Endodermal cell (in vitro differentiated cells): ENCODE measurements at places on chromosomes 2 and 18. TPM values are rescaled to one million over a fixed set of nuclear protein-coding genes. Genes with fewer than 3 reads are reported as not detected.

DNA sequence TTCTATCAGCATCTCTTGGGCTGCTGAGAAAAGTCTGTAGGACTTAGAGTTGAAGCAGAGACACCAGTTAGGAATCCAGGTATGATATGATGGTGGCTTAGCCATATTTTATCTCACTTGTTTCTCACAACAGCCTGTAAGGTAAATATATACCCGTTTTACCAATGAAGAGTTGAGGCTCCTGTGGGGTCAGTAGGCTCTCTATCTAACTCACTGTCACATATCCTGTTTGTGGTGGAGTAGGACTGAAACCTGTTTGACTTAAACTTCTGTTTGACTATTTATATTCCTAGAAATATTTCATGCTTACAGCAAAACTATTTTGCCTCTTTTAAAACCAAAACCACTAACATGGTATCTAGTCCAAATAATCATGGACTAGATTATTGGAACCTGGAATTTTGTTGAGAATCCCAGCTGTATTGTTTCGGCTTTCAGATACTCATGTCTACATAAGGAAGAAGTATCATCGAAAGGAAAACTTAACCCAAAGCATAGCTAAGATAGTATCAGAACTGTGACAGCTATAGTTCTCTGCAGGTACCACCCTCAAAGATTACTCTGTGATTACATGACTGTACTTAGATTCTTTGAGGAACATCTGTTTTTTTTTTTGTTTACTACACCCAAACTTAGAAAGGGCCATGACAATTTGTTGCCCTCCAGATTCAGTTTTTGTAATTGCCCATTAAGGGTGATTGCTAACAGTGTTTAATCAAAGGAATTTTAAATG, 216.1 kb upstream of the THUMPD2 start:
- H3K4me1 ChIP-seq, result no peaks in the 10 kb centered on the region
- H3K36me3 ChIP-seq, result no peaks in the 10 kb centered on the region
- DNase-seq, result no peak
- H3K4me3 ChIP-seq, result no peak overlapping the region

DNA sequence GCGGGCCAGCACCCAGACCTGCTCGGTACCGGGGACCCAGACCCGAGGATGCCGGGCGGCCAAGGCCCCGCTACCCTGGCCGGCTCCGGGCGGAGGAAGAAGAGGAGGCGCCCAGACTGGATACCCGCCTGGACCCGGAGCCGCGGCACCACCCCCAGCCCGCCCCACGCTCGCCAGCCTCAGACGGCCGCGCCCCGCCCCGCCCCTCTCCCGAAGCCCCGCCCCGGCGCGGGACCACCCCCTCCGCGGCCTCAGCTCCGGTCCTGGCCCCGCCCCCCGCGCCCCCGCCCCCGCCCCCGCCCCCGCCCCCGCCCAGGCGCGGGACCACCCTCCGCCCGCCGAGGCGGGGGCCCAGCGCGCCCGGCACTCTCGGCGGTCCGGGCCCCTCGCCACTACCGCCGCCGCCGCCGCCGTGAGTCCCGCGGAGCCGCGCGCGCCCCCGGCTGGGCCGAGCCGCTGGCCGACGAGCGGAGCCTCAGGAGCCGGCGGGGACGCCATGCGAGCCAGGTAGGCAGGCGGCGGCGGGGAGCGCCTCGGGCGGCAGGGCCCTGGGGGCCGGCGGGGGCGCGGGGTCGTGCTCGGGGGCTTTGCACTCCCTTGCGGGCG, at the start of gene SH3BP4:
Gene SH3BP4, plus strand, starts transcription at position 354 of the 606 bp plus-strand sequence. CDS start 82,986 bp downstream, outside the sequence.
- H3K4me3 ChIP-seq, result peak within 1 kb of the TSS; percentile 99
- peaks cover 11% of the 10 kb centered on the region for H3K4me1 ChIP-seq
- peak within 1 kb of the TSS; percentile 66 for H3K27ac ChIP-seq
- DNase-seq, result peak; percentile 95
- peaks cover 6% of the 10 kb centered on the region for H3K36me3 ChIP-seq

- H3K4me1 ChIP-seq, result peaks cover 7% of the 10 kb centered on the region
- H3K36me3 ChIP-seq, result no peaks in the 10 kb centered on the region
- no peaks in the 10 kb centered on the region for H3K27me3 ChIP-seq
- no peak overlapping the region for H3K27ac ChIP-seq
- DNase-seq, result no peak
These were observed 641.9 kb downstream of the ZEB2 start for GRCh38 chr2:143877876-143878530.

DNA sequence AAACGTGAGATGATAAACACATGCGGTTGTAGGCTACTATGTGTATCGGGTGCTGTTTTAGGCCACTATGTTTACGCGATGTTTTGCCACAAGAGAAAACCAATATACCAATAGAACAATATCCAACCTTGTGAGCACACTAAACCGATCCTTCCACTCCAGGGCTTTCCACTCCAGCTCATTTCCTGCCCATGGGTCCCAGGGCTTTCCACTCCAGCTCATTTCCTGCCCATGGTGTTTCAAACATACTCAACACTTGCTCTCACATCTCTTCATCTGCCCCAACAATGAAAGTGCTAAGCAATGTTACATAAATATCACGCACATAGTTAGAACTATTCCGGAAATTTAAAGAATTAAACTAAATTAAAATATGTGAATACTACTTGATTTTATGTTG, 80.0 kb downstream of the EPB41L3 start:
- H3K27me3 ChIP-seq, result no peaks in the 10 kb centered on the region
- DNase-seq, result no peak
- H3K27ac ChIP-seq, result no peak overlapping the region

DNA sequence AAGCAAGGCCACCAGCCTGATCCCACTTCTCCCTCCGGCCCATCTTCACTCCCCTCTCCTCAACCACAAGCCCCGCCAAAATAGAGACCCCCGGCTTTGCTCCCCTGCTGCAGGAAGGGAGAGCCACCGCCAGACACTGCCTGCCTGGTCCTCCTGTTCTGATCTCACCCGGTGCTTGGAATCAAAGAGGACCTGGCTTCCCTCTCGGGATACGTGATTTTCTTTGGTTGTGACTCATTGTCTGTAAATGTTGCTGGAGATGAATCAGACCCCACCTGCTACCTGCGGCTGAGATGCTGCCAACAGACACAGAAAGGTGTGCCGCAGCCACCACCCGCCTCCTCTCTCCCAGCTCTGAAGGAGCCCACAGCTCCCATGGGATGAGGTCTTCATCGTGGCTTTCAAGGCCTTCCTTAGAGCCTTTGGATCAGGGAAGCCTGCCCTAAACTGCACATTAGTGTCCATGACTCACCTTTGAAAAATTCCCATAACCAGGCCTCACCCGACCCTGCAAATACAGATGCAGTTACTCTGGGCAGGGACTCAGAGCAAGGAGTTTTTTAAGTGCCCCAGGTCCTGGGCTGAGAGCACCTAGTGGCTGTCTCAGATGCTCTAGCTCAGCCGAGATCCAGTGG, 79.4 kb upstream of the ZNF532 start:
- no peaks in the 10 kb centered on the region for H3K36me3 ChIP-seq
- DNase-seq, result peak; percentile 81
- peaks cover 15% of the 10 kb centered on the region for H3K4me1 ChIP-seq
- H3K27ac ChIP-seq, result peak overlapping the region; percentile 61
- no peak overlapping the region for H3K4me3 ChIP-seq

- H3K27ac ChIP-seq, result no peak overlapping the region
- no peaks in the 10 kb centered on the region for H3K4me1 ChIP-seq
These were observed 12.9 kb downstream of the BCL2L11 start for GRCh38 chr2:111133603-111134002.

- no peak overlapping the region for H3K27ac ChIP-seq
- DNase-seq, result no peak
- no peaks in the 10 kb centered on the region for H3K36me3 ChIP-seq
- peaks cover 6% of the 10 kb centered on the region for H3K4me1 ChIP-seq
- no peaks in the 10 kb centered on the region for H3K27me3 ChIP-seq
- H3K4me3 ChIP-seq, result no peak overlapping the region
These were observed 167.2 kb downstream of the NUP35 start for GRCh38 chr2:183291436-183291835.

GRCh38 chr2:217851191-217852020, 151.4 kb downstream of the TNS1 start:
- no peaks in the 10 kb centered on the region for H3K27me3 ChIP-seq
- no peak overlapping the region for H3K27ac ChIP-seq
- DNase-seq, result no peak
- H3K36me3 ChIP-seq, result no peaks in the 10 kb centered on the region

- no peaks in the 10 kb centered on the region for H3K36me3 ChIP-seq
- H3K4me1 ChIP-seq, result no peaks in the 10 kb centered on the region
- H3K27me3 ChIP-seq, result no peaks in the 10 kb centered on the region
- DNase-seq, result no peak
- no peak overlapping the region for H3K4me3 ChIP-seq
These were observed 61.0 kb downstream of the DAW1 start for GRCh38 chr2:227932403-227932802.

DNA sequence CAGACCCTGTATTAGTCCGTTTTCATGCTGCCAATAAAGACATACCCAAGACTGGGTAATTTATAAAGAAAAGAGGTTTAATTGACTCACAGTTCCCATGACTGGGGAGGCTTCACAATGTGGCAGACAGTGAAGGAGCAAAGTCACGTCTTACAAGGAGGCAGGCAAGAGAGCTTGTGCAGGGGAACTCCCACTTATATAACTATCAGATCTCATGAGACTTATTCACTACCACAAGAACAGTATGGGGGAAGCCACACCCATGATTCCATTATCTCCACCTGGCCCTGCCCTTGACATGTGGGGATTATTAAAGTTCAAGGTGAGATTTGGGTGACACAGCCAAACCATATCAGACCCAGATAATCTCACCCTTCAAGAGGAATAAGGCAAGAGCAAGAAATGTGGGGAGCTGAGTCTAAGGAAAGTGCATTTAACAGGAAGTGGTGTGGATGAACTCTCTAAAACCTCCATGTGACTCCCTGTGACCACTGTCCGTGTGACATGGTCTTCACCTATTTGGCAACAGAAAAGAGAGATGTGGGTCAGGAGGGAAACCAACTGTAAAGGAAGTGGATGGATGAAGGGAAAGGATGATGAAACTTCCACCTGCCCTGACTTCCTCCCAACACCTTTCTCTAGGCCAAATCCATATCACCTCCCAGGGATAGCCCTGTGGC, 110.6 kb downstream of the ATL2 start:
- DNase-seq, result no peak
- no peaks in the 10 kb centered on the region for H3K4me1 ChIP-seq
- H3K36me3 ChIP-seq, result no peaks in the 10 kb centered on the region
- no peak overlapping the region for H3K4me3 ChIP-seq
- no peaks in the 10 kb centered on the region for H3K27me3 ChIP-seq

- no peak for DNase-seq
- H3K36me3 ChIP-seq, result no peaks in the 10 kb centered on the region
- no peaks in the 10 kb centered on the region for H3K4me1 ChIP-seq
- no peak overlapping the region for H3K27ac ChIP-seq
- no peaks in the 10 kb centered on the region for H3K27me3 ChIP-seq
These were observed 23.3 kb downstream of the AOX1 start for GRCh38 chr2:200609028-200609614.

GRCh38 chr2:17495590-17495989, 22.6 kb downstream of the RAD51AP2 start:
- no peaks in the 10 kb centered on the region for H3K36me3 ChIP-seq
- DNase-seq, result no peak
- no peaks in the 10 kb centered on the region for H3K4me1 ChIP-seq
- H3K27ac ChIP-seq, result no peak overlapping the region
- H3K27me3 ChIP-seq, result peaks cover 7% of the 10 kb centered on the region
- no peak overlapping the region for H3K4me3 ChIP-seq

DNA sequence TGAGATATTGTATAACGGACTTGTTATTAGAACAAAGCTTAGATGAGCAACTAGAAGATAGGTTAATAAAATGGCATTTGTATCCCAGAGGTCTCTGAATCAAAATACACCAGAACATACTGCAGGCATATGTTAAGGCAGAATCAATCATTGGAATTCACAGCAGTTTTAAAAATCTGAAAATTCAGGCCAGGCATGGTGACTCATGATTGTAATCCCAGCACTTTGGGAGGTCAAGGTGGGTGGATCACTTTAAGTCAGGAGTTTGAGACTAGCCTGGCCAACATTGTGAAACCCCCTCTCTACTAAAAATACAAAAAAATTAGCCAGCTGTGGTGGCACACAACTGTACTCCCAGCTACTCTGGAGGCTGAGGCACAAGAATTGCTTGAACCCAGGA, 405.2 kb downstream of the ZEB2 start:
- DNase-seq, result no peak
- no peaks in the 10 kb centered on the region for H3K27me3 ChIP-seq
- H3K27ac ChIP-seq, result no peak overlapping the region
- H3K36me3 ChIP-seq, result no peaks in the 10 kb centered on the region
- no peaks in the 10 kb centered on the region for H3K4me1 ChIP-seq
- no peak overlapping the region for H3K4me3 ChIP-seq

GRCh38 chr2:10292033-10292432, 10.7 kb upstream of the HPCAL1 start:
- no peak for DNase-seq
- H3K27ac ChIP-seq, result no peak overlapping the region
- H3K27me3 ChIP-seq, result no peaks in the 10 kb centered on the region
- H3K4me1 ChIP-seq, result no peaks in the 10 kb centered on the region

DNA sequence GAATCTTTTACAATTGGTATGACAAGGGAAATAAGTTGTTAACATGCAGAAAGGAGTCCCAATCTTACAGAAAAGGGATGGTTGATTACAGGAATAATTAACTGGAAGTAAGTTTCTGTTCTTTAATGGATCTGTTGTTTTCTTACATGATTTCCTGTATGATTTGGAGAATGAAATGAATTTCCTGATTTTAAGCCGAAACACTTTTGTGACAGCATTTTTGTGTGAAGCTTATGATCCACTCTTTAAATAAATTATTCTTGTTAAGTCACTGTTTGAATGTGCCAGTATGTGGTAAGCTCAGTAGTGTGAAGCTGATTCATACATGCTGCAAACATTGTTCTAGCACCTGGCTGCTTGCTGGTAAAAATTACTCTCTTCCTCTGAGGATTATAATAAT, 516.2 kb downstream of the DCDC2C start:
- H3K27ac ChIP-seq, result peak overlapping the region; percentile 45
- H3K36me3 ChIP-seq, result no peaks in the 10 kb centered on the region
- no peaks in the 10 kb centered on the region for H3K27me3 ChIP-seq
- DNase-seq, result no peak

The CDH20 gene
- total RNA-seq, result 0.16 and 0.75 TPM in 2 replicates

The CDCA7 gene
- total RNA-seq, result 64.3 and 73.0 TPM in 2 replicates

The KCNG3 gene
- total RNA-seq, result 1.5 to 5.6 TPM (median 1.9 TPM) in 3 replicates

The CNTNAP5 gene
- 0.70 and 1.2 TPM in 2 replicates for total RNA-seq

The ECEL1 gene
- total RNA-seq, result 3.9 and 4.6 TPM in 2 replicates

The TRAPPC8 gene
- 49.0 and 50.7 TPM in 2 replicates for total RNA-seq

The IL36A gene
- not detected in 2 replicates for total RNA-seq

The NRP2 gene
- total RNA-seq, result 69.7 to 313 TPM (median 76.9 TPM) in 3 replicates

The ASPRV1 gene
- total RNA-seq, result 0.59 and 0.84 TPM in 2 replicates

The KIAA2012 gene
- 0.19 to 0.72 TPM (median 0.62 TPM) in 3 replicates for total RNA-seq

The RNF181 gene
- 118 and 125 TPM in 2 replicates for total RNA-seq

The POTEJ gene
- total RNA-seq, result not detected in 2 replicates

The PDE1A gene
- total RNA-seq, result 0.32 to 1.0 TPM in 2 of 3 replicates, not detected in the other

The MGAT4A gene
- total RNA-seq, result 7.4 and 8.2 TPM in 2 replicates
